ENCODE measurements at places on chromosomes 13 and 19.

DNA sequence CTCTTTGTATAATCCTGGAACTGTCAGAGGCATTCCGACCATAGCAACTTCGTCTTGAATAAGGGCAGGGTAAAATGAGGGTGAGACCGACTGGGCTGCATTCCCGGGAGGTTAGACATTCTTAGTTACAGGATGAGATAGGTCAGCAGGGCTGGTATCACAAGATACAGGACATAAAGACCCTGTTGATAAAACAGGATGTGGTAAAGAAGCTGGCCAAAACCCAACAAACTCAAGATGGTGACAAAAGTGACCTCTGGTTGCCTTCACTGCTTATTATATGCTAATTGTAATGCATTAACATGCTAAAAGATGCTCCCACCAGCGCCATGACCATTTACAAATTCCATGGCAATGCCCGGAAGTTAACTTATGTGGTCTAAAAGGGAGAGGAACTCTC, 27.7 kb upstream of the MBNL2 start:
- no peak for DNase-seq

GRCh38 chr19:17495639-17496296, 15.7 kb upstream of the PGLS start:
- no peak for DNase-seq

GRCh38 chr19:1226522-1227303, 11.1 kb downstream of the CBARP start:
- no peak for DNase-seq

GRCh38 chr13:104571161-104571892, 1505.1 kb upstream of the SLC10A2 start:
- peak; percentile 25 for DNase-seq

- DNase-seq, result no peak
These were observed 10.8 kb downstream of the POU4F1 start for GRCh38 chr13:78592584-78592983.

- DNase-seq, result no peak
These were observed at the start of gene APOE for GRCh38 chr19:44905437-44906160. TSS of gene APOE (plus strand) at chr19:44905796. CDS start at chr19:44906625, 829 bp downstream.

DNA sequence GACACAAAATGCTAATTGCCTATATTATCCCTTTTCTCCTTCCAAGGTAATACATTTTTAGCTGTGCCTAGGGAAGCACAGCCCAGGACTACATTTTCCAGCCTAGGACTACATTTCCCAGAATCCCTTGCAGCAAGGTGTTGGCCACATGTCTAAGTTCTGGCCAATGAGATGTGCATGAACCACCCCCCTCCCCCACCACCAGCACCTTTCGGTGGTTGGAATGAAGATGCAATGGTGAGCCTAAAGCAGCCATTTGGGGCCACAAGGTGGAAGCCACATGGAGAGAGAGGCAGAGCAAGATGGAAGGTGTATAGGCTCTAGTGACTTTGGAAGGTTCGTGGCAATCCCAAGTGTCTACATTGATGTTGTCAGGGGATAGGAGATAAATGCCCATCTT, 16.2 kb downstream of the UNC13A start:
- no peak for DNase-seq

GRCh38 chr13:43744261-43745031, 42.3 kb downstream of the ENOX1 start:
- no peak for DNase-seq

GRCh38 chr13:112733661-112734379, 44.0 kb downstream of the ATP11A start:
- DNase-seq, result no peak

GRCh38 chr13:108508263-108508662, 121.1 kb upstream of the MYO16 start:
- DNase-seq, result no peak

Data from D721Med (cell line).